ENCODE measurements at places on chromosomes 5 and 9.

DNA sequence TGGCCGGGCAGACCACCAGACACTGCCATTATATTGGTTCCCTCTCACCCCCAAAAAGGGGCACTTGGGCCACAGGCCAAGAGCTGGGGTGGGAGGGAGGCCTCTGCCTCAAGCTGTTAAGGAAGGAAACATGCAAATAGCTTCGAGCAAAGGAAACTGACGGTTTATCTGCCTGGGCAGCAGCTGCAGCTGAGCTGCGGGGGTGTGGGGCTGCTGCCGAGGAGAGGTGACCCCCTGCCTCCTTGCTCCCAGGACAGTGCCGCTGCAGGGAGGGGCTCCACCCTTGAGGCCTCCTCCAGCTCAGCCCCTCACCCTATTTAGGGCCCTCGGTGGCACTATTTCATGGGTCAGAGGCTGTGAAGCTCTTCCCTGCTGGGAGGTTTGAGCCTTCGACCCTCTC, 789 bp downstream of the DOK3 start:
- DNase-seq: no peak

DNA sequence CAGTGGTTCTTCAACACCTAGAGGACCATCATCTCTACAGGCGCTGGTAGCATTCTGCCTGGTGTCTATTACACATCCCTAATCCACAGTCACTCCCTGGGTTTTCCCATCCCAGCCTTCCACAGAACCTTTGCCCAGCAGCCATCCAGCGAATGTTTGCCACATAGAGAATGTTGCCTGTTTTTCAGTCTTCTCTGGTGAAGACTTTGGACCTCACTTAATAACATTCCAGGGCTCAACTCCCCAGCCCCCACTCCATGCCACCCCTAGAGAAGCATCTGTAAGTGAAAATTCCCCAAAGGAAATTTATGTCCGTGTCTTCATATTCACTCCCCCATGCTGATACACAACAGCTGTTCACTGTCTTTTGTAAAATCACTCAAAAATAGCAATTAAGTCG, 249.6 kb downstream of the AOPEP start:
- no peak for DNase-seq

DNA sequence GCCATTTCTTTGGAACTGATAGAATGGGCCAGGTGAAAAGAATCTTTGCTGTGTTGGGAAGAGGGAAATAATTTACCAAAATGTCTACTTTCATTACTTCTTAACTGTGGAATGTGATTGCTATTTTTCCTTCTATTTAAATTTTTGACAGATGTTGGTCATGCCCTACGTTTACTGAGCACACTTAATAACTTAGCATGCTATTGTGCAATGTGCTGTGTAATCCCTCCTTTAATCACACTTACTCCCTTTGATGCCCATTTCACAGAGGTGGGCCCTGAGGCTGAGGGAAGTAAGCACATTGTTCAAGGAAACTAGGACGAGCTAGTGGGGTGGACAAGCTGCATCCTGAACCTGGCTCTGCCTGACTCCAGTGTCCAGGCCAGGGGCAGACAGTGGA, 47.8 kb upstream of the INSYN2B start:
- DNase-seq: no peak

GRCh38 chr5:7827610-7828009, 23.3 kb downstream of the CFAP90 start:
- no peak for DNase-seq

GRCh38 chr5:150067405-150067960, 18.9 kb downstream of the CSF1R start:
- DNase-seq: no peak

- no peak for DNase-seq
Observed at GRCh38 chr9:136784997-136785361, 6.2 kb upstream of the TMEM141 start.

DNA sequence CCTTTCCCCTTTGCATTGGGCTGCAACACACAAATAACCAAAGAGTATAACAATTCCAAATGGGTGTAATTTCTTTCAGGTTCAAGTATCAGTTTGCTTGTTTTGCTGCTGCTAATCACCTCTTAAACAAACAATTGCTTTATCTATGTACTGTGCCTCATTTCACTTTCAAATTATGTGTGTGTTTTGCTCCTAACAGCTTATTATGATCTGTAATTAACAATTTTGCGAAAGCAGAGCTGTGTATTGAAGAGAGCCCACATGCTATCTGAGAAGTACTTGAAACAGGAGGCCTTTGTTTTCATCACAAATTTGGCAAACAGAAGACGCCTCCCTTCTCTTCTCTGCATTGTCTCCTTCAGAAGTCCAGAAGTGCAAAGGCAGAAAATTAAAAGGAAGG, 312.0 kb downstream of the TLE1 start:
- no peak for DNase-seq

Data from T1000 (cell line).